Activated naive CD4-positive, alpha-beta T cell treated with Interleukin-2 at 50 U/mL for 16 hours (primary cell): ENCODE measurements at places on chromosomes 3 and 15.
A peak's percentile ranks its signal among the peaks of the same experiment; 100 is the strongest.

DNA sequence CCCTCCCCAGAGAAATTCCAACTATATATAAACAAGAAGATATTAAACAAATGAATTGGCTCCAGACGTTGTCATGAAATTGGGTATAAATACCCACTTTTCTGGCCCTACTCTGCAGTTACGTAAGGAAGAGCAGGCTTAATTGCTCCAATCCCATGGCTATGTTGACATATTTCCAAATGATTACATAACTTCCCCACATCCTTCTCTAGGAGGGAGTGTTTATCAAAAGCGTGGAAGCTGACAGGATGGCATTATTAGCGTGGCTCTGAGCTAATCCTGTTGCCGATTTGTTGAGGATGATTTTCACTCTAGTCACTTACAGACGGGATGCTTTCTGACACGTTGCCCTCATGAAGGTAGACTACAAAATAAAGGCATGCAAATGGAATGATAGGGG, 347.5 kb upstream of the TMCO5A start:
- DNase-seq = no peak

- no peak for DNase-seq
Measured at GRCh38 chr3:194620196-194620595, 13.0 kb downstream of the TMEM44 start.

DNA sequence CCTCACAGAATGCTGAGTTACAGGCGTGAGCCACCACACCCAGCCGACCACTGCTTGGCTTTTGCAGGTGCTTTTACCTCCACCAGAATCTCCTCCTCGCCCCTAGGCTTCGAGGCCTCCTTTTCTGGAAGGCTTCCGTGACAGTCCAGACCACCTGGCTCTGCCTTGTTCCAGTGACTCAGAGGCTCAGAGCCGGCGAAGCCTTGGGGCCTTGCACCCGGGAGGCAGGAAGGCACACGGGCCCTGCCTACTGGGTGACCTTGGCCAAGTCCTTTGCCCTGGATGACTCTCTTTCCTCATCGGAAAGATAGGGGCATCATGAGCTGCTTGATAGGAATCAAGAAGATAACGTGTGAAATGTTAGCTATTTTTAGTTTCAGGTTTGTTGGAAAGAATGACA, 31.3 kb upstream of the FURIN start:
- DNase-seq = peak; percentile 61

DNA sequence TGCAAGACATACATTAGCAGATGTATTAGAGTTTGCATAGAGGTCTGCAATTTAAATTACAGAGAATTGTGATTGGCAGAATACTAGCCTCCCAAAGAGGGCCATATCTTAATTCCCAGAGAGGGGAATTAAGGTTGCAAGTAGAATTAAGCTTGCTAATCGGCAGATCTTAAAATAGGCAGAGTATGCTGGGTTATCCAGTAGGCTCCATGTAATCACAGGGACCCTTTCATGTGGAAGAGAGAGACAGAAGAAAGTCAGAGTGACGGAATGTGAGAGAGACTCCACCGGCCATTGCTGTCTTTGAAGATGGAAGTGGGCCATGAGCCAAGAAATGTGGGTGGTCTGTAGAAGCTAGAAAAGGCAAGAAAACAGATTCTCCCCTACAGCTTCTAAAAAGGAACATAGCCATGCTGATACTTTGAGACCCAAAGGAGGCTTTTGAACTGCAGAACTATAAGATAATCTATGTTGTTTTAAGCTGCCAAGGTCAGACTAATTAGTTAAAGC, 38.8 kb downstream of the IMPG2 start:
- DNase-seq = no peak

DNA sequence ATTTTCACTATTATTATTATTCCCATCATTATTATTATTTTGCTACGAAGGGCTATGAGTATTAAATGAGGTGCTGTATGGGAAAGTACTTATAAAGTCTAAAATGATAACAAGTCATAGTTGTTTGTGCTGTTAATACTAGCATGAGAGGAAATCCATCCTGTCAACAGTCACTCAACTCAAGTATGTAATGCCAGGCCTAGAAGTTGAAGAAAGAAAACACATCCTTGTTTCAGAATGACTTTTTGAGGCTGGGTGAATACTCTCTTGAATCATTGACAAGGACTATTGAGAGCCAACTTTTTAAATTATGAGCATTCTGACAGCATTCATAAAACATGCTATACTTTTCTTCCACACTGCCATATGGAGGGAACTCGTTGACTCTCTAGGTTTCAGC, 60.9 kb upstream of the ATP13A5 start:
- no peak for DNase-seq

GRCh38 chr3:127286571-127287140, 1.2 kb downstream of the PRR20G start:
- DNase-seq = no peak

DNA sequence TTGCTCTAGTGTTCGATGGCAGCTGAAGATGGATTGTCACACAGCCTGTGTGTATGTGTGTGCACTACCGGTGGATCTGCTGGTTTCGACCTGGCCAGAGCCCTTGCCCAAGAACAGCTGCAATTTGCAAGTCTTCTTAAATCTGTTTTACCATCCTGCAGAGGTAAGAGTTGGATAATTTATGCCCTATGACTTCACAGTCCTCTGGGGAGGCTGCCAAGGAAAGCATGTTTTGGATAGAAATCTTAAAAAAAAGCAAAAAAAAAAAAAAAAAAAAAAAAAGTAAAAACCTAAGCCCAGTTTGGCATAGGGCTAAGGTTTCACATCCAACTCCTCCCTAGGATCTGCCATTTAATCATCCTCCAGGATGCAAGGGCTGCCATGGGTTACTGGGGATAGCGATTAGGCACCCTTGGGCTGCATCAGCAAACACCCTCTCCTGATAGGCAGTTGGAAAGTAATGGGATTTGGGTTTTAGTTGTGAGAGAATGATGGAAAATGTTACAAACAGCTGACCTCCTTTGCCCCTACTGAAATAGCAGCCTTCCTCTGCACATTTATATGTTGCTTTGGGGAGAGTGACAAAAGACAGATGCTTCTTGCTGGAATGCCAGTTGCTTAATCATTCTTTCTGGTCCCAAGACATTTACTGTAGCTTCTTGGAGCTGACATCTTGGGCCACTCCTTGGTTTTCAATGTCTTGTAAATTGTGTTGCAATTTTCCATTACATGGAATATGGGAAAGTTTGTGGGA, 35.4 kb downstream of the CD200R1L start:
- no peak for DNase-seq
